Psoas muscle (tissue), 8 donors: ENCODE measurements at places on chromosomes 2 and 18. TPM values are rescaled to one million over a fixed set of nuclear protein-coding genes. Genes with fewer than 3 reads are reported as not detected.
A peak's percentile ranks its signal among the peaks of the same experiment; 100 is the strongest.

ERBB4 gene
- 2.5 TPM for total RNA-seq

DNA sequence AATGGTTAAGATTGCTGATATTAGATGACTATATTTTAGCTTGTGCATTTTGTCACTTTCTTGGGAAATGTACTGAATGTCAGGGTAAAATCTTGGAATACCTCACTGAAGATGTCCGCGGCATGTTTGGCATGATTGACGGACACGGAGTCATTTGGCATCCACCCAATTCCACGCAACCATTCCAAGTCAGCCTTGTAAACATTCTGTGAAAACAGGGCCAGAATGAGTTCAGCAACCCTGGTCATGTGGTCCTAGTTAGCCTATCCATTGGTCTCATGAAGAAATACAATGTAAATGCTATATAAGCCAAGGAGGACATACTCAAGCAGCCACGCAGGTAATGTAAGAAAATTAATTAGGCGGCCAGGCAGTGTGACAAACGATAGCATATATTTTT is 159.5 kb downstream of the RIF1 start:
- peak overlapping the region; percentile 79 for H3K27ac ChIP-seq
- no peak for DNase-seq
- H3K36me3 ChIP-seq: no peaks in the 10 kb centered on the region
- no peak overlapping the region for H3K4me3 ChIP-seq
- H3K4me1 ChIP-seq: no peaks in the 10 kb centered on the region

- no peaks in the 10 kb centered on the region for H3K36me3 ChIP-seq
- H3K27me3 ChIP-seq: no peaks in the 10 kb centered on the region
- peaks cover 79% of the 10 kb centered on the region for H3K4me1 ChIP-seq
- H3K27ac ChIP-seq: peak overlapping the region; percentile 97
Observed at GRCh38 chr18:44803019-44803650, 122.4 kb downstream of the SETBP1 start.

MAL gene
- not detected for total RNA-seq

DNA sequence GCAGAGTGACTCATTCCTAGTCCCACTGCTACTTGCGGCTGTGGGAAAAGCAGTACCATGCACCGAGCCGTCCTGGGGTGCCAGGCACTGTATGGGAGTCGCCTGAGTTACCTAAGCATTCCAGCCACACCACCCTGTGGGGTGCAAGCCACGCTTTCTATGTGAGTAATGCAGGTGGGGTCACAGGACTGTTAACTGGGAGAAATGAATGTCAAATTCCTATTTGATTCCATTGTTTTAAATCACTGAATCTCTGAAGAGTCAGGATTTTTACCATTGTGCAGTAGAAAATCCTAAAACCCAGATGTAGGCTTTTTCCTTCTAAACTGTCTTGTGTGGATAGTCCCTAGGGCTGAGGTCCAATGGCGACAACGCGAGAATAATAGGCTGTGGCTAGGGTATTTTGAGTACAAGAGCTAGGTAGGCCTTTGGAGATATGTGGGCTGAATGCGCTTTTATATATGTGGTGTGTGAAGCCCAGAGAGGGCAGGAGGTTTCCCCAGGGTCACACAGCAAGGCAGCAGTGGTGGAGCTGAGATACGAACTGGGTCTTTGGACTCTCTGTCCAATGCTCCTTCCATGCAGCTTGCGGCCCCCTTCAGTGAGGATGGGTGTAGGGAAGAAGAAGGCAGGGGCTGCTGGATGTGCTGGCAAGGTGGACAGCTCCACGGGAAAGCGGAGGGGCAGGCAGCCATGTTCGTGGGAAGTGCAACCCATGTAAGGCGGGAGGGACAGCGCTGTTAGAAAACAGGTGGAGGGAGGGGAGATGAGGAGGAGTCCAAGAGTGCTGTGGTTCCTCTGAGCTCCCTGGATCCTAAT is 83.2 kb downstream of the DDX1 start:
- DNase-seq: no peak
- H3K4me3 ChIP-seq: no peak overlapping the region
- H3K4me1 ChIP-seq: no peaks in the 10 kb centered on the region
- H3K27ac ChIP-seq: no peak overlapping the region
- peaks cover 3% of the 10 kb centered on the region for H3K27me3 ChIP-seq

MEX3C gene
- 13.6 TPM for total RNA-seq

TPO gene
- total RNA-seq: 4.5 TPM

DNA sequence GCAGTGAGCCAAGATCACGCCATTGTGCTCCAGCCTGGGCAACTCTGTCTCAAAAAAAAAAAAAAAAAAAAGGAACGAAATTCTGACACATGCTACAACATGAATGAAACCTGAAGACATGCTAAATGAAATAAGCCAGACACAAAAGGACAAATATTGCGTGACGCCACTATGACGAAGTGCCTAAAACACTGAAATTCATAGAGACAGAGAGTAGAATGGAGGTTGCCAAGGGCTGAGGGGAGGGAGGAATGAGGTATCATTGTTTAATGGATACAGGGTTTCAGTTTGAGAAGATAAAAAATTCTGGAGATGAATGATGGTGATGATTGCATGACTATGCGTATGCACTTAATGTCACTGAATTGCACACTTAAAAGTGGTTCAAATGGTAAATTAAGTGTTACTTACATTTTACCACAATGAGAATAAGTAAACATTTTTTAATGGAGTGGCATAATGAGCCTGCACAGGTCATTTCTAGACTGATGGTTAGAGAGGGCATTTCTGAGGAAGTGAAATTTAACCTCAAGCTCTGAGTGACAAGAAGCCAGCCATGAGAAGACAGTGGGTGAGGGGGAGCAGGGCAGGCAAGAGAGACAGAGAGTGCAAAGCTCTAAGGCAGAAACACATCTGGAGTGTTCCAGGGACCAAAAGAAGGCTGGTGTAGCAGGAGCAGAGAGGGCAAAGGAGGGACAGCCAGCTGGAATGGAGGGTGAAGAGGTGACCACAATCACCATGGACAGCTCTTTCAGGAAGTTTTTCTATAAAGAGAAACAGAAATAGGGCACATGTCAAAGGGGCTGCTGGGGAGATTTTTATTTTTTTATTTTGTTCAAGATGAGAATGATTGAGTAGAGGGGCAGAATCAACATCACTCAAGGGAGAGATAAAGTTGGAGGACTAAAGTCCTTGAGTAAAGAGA is 20.6 kb upstream of the EXOC6B start:
- no peak for DNase-seq
- H3K27me3 ChIP-seq: peaks cover 4% of the 10 kb centered on the region
- H3K4me1 ChIP-seq: no peaks in the 10 kb centered on the region
- H3K27ac ChIP-seq: no peak overlapping the region
- H3K36me3 ChIP-seq: no peaks in the 10 kb centered on the region

DNA sequence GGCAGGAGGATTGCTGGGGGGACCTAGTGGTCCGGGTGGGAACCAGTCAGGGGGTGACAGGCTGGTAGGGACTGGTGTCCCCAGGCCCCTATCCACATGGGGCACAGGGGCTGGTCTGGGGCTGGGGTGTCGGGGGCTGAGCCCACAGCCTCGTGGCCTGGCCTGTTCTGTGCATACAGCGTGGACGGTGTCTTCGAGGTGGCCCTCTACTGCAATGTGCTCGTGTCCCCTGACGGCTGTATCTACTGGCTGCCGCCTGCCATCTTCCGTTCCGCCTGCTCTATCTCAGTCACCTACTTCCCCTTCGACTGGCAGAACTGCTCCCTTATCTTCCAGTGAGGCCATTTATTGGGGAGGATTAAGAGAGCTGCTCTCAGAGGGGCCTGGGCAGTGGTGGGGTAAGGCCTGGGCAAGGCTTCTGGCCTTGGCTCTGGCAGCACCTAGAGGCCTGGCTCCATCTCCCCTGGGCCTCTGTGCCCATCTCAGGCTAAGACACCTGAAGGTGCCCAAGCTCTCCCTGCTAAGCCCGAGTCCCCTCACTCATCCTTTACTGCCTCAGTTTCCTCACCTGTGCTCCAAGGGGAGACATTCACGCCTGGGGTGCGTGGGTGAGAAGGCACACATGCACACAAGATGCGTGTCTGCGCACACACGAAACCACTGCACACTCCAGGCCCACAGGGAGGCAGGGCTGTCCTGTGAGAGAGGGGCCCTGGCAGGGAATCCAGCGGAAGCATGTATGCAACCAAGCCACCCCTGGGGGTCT is 1.9 kb downstream of the CHRNG start:
- H3K27me3 ChIP-seq: no peaks in the 10 kb centered on the region
- no peak overlapping the region for H3K4me3 ChIP-seq
- H3K36me3 ChIP-seq: no peaks in the 10 kb centered on the region
- DNase-seq: no peak
- H3K4me1 ChIP-seq: peaks cover 16% of the 10 kb centered on the region
- no peak overlapping the region for H3K27ac ChIP-seq

DNA sequence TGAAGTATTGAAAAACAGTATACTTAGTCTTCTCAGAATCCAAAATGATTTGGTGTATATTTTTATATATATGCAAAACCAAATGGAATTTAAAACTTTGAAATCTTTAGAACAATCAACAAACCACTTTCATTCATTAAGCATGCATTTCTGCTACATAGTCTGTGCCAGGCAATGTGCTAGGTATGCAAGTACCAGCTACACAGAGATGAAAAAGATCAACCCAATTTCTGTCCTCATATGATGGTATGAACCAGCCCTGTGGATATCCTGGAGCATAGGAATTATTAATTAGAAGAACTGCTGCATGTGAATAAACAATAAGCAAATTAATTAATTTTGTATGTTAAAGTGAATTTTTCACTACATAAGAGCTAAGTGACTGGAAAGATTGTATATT is 51.2 kb upstream of the RTN4 start:
- no peaks in the 10 kb centered on the region for H3K27me3 ChIP-seq
- H3K27ac ChIP-seq: peak overlapping the region; percentile 47
- H3K4me3 ChIP-seq: no peak overlapping the region
- no peaks in the 10 kb centered on the region for H3K36me3 ChIP-seq
